Activated CD4-positive, alpha-beta memory T cell treated with anti-CD3 and anti-CD28 coated beads, Interleukin-2, amount 10 ng/mL, durations not matched to agents 7 days and 5 days (primary cell): ENCODE measurements at places on chromosomes 6 and 20. TPM values are rescaled to one million over a fixed set of nuclear protein-coding genes. Genes with fewer than 3 reads are reported as not detected.

SLC17A9 gene
- total RNA-seq, result 5.8 TPM

GRCh38 chr6:107539409-107539808 is 49.5 kb downstream of the SOBP start:
- H3K27me3 ChIP-seq, result peaks cover 30% of the 10 kb centered on the region
- DNase-seq, result no peak
- no peaks in the 10 kb centered on the region for H3K36me3 ChIP-seq
- H3K27ac ChIP-seq, result no peak overlapping the region
- H3K4me3 ChIP-seq, result no peak overlapping the region
- no peaks in the 10 kb centered on the region for H3K4me1 ChIP-seq

DNA sequence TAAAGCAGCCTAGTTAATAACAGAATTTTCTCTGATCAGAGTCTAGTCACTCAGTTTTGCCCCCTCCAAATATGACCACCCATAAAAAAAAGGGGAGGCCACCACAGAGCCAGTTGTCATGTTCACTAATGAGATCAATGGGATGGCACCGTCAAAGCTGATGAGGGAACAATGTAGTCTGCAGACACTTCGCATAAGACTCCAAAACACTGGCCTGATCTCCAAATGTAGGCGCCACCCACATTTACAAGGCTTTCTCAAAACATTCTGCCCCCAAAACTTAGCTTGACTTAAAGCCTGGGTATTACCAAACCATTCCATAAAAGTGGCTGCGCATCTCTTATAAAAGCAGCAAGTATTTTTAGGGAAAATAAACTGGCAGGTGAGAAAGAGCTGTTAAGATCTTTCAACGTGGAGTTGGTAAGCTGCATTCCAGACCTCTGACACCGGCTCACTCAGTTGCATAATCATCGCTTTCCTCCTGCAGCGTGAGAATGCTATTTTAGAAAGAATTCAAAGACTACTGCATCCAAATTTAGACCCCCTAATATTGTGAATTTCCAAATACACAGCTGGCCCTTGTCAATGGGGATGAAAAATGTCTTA is 59.3 kb downstream of the TBC1D7 start:
- H3K27me3 ChIP-seq, result peaks cover 3% of the 10 kb centered on the region
- no peak overlapping the region for H3K4me3 ChIP-seq
- peaks cover 18% of the 10 kb centered on the region for H3K4me1 ChIP-seq
- DNase-seq, result no peak

- peaks cover 37% of the 10 kb centered on the region for H3K4me1 ChIP-seq
- H3K4me3 ChIP-seq, result peak overlapping the region; percentile 90
- DNase-seq, result no peak
- H3K27me3 ChIP-seq, result no peaks in the 10 kb centered on the region
- peaks cover 53% of the 10 kb centered on the region for H3K36me3 ChIP-seq
- peak overlapping the region; percentile 97 for H3K27ac ChIP-seq
Measured at GRCh38 chr6:89637960-89638319, 607 bp downstream of the LYRM2 start.

- no peaks in the 10 kb centered on the region for H3K27me3 ChIP-seq
- H3K4me3 ChIP-seq, result no peak overlapping the region
- H3K27ac ChIP-seq, result no peak overlapping the region
Measured at GRCh38 chr20:41175201-41175651, 37.9 kb downstream of the PLCG1 start.

- H3K27ac ChIP-seq, result no peak overlapping the region
- H3K36me3 ChIP-seq, result no peaks in the 10 kb centered on the region
- H3K27me3 ChIP-seq, result peaks cover 2% of the 10 kb centered on the region
- H3K4me1 ChIP-seq, result no peaks in the 10 kb centered on the region
Measured at GRCh38 chr6:47275640-47276039, 34.1 kb downstream of the TNFRSF21 start.
